Esophagus squamous epithelium (tissue), 5 donors: ENCODE measurements at places on chromosomes 3 and 15. TPM values are rescaled to one million over a fixed set of nuclear protein-coding genes. Genes with fewer than 3 reads are reported as not detected.

Gene NUP210
- 9.0 TPM for total RNA-seq

GRCh38 chr3:57796261-57796660 lies 40.2 kb downstream of the SLMAP start:
- H3K27me3 ChIP-seq, result no peaks in the 10 kb centered on the region
- no peak overlapping the region for H3K27ac ChIP-seq
- no peak for DNase-seq
- H3K4me1 ChIP-seq, result peaks cover 5% of the 10 kb centered on the region
- no peak overlapping the region for H3K4me3 ChIP-seq

Gene PTX3
- total RNA-seq, result not detected

DNA sequence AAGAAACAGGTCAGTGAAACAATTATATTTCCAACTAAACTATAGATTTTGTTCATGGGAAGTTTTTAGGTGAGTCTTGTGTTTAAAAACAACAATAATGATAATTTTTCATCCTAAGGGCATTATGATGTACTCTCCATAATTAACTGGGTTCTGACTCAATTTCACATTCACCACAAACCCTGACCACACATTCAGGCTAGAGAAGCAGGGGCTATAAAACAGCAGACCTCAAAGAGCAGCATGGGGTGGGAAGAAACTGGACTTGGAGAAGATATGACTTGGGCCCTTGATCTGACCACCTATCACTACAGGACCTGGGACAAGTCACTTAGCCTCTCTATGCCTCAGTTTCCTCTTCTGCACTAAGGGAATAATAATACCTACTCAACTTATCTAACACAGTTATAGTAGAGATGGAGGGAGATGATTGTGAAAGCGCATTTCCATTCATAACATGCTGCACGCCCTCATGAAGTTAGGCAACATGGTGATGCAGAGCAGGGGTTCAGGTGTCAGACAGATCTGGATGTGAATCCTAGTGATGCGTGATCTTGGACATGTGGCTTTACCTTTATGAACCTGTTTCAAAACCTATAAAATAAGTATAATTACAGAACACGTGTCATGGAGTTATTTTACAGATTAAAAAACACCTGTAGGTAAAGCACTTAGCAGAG lies 63.0 kb upstream of the ACP3 start:
- no peak overlapping the region for H3K27ac ChIP-seq
- DNase-seq, result no peak
- H3K27me3 ChIP-seq, result no peaks in the 10 kb centered on the region
- no peak overlapping the region for H3K4me3 ChIP-seq
- H3K4me1 ChIP-seq, result no peaks in the 10 kb centered on the region

Gene ETV5
- 5.7 TPM for total RNA-seq

DNA sequence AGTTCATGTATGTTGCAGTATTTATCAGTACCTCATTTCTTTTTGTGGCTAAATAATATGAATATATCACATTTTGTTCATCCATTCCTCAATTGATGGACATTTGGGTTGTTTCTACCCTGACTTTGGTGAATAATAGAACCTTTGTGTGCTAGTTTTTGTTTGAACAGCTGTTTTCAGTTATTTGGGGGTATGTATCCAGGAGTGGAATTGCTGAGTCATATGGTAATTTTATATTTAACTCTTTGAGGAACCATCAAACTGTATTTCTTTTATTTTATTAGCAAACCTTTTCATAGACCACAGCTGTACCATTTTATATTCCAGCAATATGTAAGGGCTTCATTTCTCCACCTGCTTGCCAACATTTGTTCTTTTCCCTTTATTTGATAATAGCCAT lies 38.4 kb upstream of the RBM5 start:
- no peak for DNase-seq
- H3K4me1 ChIP-seq, result no peaks in the 10 kb centered on the region
- no peaks in the 10 kb centered on the region for H3K27me3 ChIP-seq

DNA sequence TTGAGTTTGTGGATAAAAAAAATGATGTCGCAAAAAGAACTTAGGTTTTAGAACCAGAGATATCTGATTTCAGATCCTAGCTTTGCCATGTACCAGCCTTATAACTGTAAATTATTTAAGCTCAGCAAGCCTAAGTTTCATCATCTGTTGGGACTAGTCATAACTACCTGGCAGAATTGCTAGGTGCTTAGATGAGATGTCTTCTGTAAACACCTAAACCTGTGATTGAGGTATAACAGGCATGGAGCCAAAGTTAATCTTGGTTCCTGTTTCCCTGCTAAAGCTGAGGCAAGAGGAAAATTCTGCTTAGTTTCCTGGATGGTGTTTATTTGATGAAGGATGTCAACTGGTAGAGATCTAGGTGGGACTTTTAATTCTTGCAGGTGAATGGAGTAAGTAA lies 331.3 kb upstream of the RBMS3 start:
- H3K27ac ChIP-seq, result no peak overlapping the region
- H3K4me3 ChIP-seq, result no peak overlapping the region
- H3K27me3 ChIP-seq, result no peaks in the 10 kb centered on the region
- H3K36me3 ChIP-seq, result no peaks in the 10 kb centered on the region
- DNase-seq, result no peak
- peaks cover 22% of the 10 kb centered on the region for H3K4me1 ChIP-seq

GRCh38 chr3:146625186-146625775 lies 20.1 kb upstream of the PLSCR5 start:
- H3K27me3 ChIP-seq, result no peaks in the 10 kb centered on the region
- no peaks in the 10 kb centered on the region for H3K36me3 ChIP-seq
- no peak for DNase-seq

DNA sequence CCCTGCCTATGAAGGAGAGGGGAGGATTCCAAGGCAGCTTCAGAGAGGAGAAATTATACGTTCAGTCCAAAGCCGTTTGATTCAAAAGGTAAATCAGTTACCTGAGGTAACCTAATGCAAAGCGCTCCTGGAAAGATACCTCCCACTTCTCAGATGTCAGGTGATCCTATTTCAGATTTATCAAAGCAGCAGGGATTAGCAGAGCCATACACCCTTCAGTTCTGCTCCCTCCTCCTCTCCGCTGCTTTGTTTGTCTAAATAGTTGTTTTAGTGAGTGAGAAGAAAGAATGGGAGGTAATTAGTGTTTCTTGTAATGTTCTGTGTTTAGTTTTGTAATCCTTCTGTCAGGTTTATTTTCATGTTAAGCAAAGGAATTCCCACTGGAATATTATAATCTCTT lies 81.1 kb downstream of the SOX14 start:
- no peaks in the 10 kb centered on the region for H3K4me1 ChIP-seq
- no peaks in the 10 kb centered on the region for H3K27me3 ChIP-seq
- no peak overlapping the region for H3K27ac ChIP-seq
- H3K36me3 ChIP-seq, result no peaks in the 10 kb centered on the region
- H3K4me3 ChIP-seq, result no peak overlapping the region

Gene GOLGA6L10
- total RNA-seq, result 1.3 TPM

DNA sequence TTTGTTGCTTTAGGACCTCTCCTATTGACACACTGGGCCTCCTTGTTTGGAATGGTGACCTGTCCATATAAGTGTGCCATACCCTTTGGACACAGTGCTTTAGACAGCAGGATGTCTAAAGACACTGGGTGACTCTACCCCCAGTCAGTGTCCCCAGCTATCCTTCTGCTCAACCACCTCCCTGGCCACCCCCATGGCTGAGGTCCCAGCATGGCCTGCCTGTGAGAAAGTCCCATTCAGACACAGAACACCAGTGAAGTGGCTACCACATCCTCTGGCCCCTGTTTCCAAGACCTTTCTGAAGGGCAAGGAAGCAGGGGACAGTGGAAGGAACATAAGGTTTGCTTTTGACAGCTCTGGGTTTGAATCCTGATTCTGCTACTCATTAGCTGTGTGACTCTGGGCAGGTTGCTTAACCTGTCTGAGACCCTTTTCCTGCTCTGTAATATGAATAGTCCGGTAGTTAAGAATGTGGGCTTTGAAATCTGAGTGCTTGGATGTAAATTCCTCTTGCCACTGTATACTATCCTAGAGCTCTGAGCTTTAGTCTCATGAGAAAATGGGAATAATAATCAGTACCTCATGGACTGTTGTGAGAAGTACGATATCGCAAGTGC lies 6.3 kb upstream of the AP3S2 start:
- no peak overlapping the region for H3K27ac ChIP-seq
- no peaks in the 10 kb centered on the region for H3K27me3 ChIP-seq
- peaks cover 8% of the 10 kb centered on the region for H3K4me1 ChIP-seq

DNA sequence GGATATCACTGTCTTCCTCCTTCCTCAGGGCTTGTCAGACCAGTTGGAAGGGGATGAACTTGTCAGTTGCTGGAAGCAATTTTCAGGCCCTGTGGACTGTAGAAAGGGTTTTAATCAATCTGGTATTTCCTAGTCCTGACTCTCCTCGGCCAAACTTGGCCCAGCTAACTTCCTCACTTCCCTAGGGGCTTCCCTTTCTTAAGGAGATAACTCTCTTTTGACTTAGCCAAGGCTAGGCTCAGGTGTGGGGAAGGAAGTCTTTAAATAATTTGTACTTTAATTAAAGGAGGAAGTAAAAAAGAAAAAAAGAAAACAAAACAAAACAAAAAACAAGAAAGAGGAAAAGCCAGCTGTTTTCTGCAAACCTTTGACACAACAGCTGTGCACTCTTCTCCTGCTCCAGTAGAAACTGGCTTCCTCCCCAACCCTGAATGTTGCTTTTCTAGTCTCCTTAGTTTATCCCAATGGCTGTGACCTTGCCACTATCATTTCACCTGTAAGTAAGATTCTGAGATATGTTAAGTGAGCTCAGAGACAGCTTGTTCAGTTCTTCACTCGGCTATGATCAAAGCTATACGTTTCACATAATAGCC lies 53.0 kb upstream of the ST3GAL6 start:
- H3K27me3 ChIP-seq, result no peaks in the 10 kb centered on the region
- no peaks in the 10 kb centered on the region for H3K36me3 ChIP-seq
- no peak for DNase-seq
- H3K4me3 ChIP-seq, result no peak overlapping the region

DNA sequence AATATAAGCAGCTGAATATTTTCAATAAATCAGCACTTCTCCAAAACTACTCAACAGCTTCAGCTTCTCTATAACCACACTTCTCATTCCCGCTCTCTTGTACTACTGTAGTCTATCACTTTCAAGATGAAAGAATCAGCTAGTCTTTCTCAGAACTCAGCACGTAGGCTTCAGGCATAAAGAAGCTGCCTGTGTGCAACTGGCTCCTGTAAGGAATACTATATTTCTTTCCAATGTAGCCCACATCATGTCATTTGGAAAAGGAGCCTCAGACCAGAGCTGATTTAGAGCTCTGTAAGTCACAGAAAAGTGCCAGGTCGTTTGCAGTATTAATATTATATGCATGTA lies 62.3 kb downstream of the FMN1 start:
- H3K27me3 ChIP-seq, result no peaks in the 10 kb centered on the region
- H3K27ac ChIP-seq, result no peak overlapping the region
- DNase-seq, result no peak
